Fibroblast of skin of back (primary cell): ENCODE measurements at places on chromosomes 2 and 18.
A peak's percentile ranks its signal among the peaks of the same experiment; 100 is the strongest.

DNA sequence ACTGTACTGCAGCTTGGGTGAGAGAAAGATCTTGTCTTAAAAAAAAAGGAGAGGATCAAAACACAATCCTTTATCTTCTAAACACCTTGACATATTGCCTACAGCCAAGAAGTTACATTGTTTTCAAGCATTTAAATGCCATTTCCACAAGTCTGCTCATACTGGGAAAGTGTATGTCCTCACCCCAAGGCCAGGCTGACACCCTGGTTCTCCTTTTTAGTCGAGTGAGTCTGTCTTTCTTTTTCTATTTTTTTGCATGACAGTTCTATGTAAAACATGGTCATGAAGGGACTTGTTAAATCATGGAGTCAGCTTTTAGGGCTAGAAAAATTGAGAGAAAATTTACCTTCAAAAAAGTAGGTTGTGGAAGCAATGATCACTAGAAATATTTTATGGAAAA lies 233.3 kb downstream of the FAM210A start:
- no peak for DNase-seq

DNA sequence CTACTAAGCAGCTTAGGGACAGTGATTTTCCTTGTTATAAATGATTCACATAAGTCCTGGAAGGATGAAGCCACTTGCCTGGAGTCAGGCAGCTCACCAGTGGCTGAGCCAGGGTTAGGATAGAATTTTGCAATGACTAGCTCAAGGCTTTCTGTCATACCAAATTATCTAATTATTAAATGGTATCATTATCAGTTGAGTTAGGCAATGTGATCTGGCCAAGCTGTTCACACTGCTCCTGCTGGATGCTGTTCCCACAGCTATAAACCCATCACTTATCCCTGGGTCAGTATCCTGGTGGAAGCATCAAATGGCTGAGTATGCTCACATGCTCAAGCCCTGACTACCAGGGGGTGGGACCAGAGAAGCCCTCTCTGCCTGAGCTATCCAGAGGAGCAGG lies 235.2 kb downstream of the MTX2 start:
- DNase-seq = no peak

GRCh38 chr2:319059-319600 lies 31.2 kb upstream of the ALKAL2 start:
- no peak for DNase-seq

- DNase-seq = no peak
These were observed 7.2 kb upstream of the AFG3L2 start for GRCh38 chr18:12384261-12384660.

GRCh38 chr2:229922449-229923386 lies at the start of gene FBXO36:
FBXO36 (plus strand) TSS chr2:229922503; CDS start chr2:229922514, 11 bp downstream.
- peak; percentile 68 for DNase-seq

DNA sequence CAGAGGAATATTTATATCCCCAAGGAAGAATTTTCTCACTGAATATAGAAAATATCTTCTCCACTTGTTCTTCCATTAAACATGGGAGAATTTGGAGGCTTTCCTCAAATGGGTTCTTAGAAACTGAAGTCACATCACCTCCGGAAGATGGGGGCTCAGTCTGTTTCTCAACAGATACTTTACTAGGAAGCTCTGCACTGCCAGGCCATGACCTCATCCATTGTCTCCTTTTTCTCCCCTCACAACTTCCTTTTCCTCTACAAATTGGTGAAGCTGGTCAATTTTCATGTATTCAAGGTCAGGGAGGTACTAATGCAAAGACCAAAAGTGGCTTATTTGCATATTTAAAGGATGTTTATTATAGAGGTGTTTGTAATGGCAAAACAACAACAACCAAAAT lies 173.1 kb downstream of the RNF152 start:
- DNase-seq = no peak

DNA sequence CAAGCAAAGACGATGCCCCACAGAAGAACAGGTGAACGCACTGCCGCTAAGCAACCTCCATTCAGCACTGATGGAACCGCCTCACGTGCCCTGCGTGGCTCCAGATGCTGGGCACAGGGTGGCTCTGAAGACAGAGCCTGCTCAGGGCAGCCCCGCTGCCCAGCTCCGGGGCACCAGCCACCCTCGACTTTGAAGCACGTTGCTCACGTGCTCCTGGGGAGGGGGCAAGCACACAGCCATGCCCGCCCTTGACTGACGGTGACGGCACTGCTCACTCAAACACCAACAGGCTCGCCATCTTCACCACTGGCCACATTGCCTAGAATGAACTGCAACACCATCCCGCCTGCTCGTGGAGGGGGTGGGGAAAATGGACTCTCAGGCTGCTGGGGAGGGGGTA lies 251.3 kb downstream of the HDAC4 start:
- no peak for DNase-seq

GRCh38 chr2:136357007-136357380 lies 239.0 kb upstream of the CXCR4 start:
- no peak for DNase-seq

GRCh38 chr18:76052227-76052595 lies 442.8 kb downstream of the ZNF516 start:
- DNase-seq = no peak

- no peak for DNase-seq
These were observed 19.7 kb downstream of the CYP1B1 start for GRCh38 chr2:38056216-38056615.

DNA sequence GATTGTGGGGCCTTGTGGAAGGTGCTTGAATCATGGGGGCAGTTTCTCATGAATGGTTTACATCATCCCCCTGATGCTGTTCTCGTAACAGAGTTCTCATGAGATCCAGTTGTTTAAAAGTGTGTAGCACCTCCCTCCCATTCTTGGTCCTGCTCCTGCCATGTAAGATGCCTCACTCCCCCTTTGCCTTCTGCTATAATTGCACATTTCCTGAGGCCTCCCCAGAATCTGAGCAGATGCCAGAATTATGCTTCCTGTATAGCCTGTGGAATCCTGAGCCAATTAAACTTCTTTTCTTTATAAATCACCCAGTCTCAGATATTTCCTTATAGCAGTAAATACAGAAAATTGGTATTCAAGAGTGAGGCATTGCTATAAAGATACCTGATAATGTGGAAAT lies 15.6 kb upstream of the WDR75 start:
- DNase-seq = no peak

- no peak for DNase-seq
These were observed 69.9 kb downstream of the MARCO start for GRCh38 chr2:119011910-119012209.

- DNase-seq = peak; percentile 54
These were observed 1.6 kb upstream of the IGFBP5 start for GRCh38 chr2:216696751-216697560.

- DNase-seq = no peak
These were observed 35.0 kb upstream of the CYP27C1 start for GRCh38 chr2:127255146-127255545.

DNA sequence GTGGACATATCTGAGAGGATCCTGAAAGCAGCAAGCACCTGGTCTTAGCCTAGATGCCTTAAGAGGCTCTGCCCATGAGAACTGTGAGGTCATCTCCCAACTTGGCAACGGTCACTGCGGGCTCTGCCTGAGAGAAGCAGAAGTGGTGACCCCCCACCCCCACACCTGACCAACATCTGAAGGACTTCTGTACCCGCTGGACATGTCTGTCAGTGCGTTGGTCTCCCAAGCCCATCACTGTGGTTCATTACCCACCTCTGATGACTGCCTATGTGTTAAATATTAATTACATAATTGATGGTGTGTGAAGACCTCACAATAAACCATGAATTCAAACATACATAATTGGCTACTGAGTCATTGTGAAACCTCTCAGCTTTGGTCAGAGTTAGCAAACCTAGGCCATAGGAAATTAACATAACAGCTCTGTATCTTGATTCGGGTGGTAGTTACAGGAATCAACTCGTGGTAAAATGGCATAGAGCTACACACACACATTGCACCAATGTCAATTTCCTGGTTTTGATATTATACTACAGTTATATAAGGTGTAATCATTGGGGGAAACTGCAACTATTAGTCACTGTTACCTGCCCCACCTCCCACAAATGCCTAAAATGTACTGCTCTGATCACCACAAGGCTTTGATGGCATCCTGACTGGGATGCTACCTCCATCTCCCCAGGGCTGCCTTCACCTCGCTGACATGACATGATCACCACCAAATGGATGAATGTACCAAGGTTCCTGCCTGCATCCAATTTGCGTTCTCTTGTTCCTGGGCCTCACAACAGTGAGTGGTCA lies 4.3 kb upstream of the GALNT1 start:
- DNase-seq = peak; percentile 23

DNA sequence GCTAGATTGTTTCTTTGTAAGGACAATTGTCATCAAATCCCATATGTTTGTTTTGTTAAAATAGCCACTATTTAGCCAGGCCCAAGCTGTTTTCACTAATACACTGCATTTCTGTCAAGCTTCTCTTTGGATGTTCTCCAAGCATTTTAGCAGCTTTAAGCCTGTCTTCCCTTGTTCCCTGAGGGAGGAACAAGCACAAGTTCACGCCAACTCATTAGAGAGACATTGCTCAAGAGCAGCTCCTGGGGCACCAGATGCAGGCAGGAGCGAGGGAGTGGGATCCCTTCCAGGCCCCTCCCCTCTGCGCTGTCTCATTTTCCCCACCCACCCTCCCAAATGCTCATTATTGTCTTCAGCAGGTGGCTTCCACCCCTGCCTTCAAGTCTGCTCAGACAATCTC lies 32.6 kb upstream of the PPP3R1 start:
- DNase-seq = peak; percentile 44

GRCh38 chr2:201638326-201638725 lies 5.0 kb downstream of the TMEM237 start:
- DNase-seq = no peak

DNA sequence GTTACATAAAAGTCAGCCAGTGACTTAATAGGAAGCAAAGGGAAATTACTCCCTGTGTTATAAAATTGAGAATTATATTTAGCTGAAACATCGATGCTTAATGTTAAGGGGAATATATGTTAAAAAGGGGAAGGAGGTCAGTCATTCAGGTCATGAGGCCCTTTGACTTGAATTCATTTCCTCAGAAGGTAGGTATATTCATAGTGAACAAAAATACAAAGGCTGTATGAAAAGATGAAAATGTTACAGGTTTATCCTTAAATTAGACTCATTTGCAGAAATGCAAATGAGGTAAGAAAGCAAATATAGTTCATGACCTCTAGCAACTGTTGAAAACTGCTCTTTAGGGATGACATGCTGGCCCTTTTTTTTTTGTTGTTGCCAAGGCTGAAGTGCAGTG lies 20.8 kb downstream of the MSH6 start:
- DNase-seq = no peak

DNA sequence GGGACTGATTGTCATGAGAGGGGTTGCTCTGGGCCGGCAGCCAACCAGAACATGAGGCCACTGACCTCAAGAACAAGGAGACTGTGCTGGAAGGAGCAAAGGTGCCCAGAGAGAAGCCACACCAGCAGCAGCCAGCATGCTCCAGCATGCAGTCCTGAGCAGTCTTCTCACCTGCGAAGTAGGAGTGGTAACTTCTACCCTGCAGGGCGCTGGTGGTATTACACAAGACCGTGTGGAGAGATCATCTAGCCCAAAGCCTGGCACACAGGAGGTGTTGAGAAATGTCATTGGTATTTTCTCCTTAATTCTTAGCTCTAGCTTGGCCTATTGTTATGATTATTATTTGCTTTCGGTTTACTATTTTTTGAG lies 132.7 kb downstream of the TSN start:
- no peak for DNase-seq

- no peak for DNase-seq
These were observed 69.9 kb downstream of the KCNG2 start for GRCh38 chr18:79867666-79868065.

DNA sequence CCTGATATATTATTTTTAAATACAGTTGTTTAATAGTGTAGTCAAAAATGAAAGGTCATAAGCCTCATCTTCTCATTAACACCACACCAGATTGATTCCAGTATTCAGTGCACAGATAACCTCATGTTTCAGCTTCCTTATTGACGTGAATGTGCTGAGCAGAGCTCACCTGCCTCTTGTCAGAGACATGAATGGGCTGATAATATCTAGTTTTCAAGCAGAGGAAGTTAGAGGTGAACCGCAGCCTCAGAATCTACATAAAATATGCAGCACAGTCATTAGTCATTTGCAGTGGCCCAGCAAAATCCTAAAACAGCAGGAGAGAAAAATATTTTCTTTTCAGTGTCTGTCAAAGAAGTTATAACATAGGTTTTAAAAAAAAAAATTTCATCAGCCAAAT lies 216.2 kb downstream of the GBX2 start:
- DNase-seq = peak; percentile 34

- no peak for DNase-seq
These were observed 28.8 kb upstream of the TMEM177 start for GRCh38 chr2:119650206-119650605.

DNA sequence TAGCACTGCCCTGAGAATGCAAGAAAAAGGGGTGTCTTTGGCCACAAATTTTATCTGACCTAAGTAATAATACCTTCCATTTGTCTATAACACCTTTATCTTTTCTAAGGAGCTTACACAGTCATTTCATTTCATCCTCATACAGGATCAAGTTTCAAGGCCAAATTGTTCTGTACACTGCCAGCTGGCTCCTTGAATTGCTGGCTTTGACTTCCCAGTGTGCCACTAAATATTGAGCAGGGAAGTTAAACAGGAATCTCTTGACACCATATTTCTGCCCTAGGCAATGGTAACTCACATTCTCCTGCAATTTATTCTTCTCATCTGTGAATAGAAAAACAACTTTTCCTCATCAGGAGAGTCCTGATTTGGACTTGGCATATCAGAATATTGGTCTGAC lies 195.1 kb upstream of the LRP1B start:
- DNase-seq = no peak

DNA sequence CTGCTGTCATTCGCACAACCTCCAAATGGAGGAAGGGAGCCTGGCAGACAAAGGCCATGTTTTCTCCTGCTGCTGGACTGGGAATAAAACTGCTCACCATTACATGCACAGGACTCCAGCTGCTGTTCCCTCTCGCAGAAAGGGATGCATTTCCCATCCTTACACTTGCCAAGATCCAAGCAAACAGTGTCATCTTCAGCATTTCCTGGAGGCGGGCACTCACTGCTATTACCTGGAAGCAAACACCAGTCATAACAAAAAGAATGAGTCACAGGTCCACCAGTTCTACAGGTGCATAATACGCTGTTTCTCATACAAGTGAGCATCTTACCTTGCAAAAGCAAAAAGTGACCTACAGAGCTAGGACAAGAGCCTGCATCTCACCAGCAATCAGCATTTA lies 22.7 kb downstream of the IAH1 start:
- DNase-seq = no peak

- DNase-seq = peak; percentile 67
These were observed 105.2 kb downstream of the NETO1 start for GRCh38 chr18:72762515-72763122.

DNA sequence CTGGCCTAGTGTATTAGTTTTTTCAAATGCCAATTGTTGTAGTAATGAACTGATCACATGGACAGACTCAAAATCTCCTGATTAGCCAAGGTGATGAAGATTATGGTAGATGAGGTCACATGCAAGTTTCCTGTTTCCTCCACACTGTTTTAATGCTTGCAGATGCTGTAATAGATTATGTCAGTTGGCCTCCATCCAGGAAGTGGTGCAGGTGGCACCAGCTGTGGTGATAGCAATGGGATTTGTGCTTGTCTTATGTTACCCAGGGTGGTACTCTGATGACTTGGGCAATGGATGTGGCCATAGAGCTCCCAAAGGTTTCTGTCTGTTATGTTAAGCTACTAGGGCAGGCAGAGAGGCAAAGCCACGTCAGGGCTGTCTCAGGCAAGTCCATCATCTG lies 332.9 kb upstream of the DDX18 start:
- no peak for DNase-seq

GRCh38 chr2:160993654-160994061 lies 166.6 kb upstream of the TANK start:
- no peak for DNase-seq

GRCh38 chr2:58893656-58894351 lies 652.7 kb upstream of the FANCL start:
- DNase-seq = no peak

GRCh38 chr18:3995476-3996102 lies 459.5 kb downstream of the DLGAP1 start:
- DNase-seq = peak; percentile 59
